ENCODE measurements at places on chromosomes 11 and 22. TPM values are rescaled to one million over a fixed set of nuclear protein-coding genes. Genes with fewer than 3 reads are reported as not detected.

The OR5B21 gene
- total RNA-seq = 0.46 TPM

The FIBIN gene
- total RNA-seq = not detected

The LINC01488 gene
- total RNA-seq = not detected

The CCDC88B gene
- 128 TPM for total RNA-seq

The UCP3 gene
- 2.0 TPM for total RNA-seq

The ELMOD1 gene
- total RNA-seq = not detected

The TREH gene
- total RNA-seq = not detected

The KCNJ1 gene
- not detected for total RNA-seq

The SLCO2B1 gene
- not detected for total RNA-seq

The MS4A6E gene
- total RNA-seq = not detected

The ZFPL1 gene
- total RNA-seq = 34.9 TPM

The MLC1 gene
- total RNA-seq = 0.39 TPM

The OR10D3 gene
- total RNA-seq = not detected

The IL18 gene
- 1.7 TPM for total RNA-seq

The CADM1 gene
- 2.9 TPM for total RNA-seq

The SLC22A25 gene
- not detected for total RNA-seq

The CABP4 gene
- total RNA-seq = 0.73 TPM

The ZW10 gene
- 24.4 TPM for total RNA-seq

Measured in activated T-helper 2 cell treated with anti-CD3 and anti-CD28 coated beads, Interferon-gamma antibody, Interleukin-2, Interleukin-4, amounts not matched to agents 10 μg/mL and 5 μg/mL and 100 μg/mL, durations not matched to agents 14 hours and 24 hours and 36 hours (primary cell).